ENCODE measurements at places on chromosomes 6 and 20. TPM values are rescaled to one million over a fixed set of nuclear protein-coding genes. Genes with fewer than 3 reads are reported as not detected.

SLC44A4 gene
- not detected for total RNA-seq

ZNF335 gene
- 119 TPM for total RNA-seq

SLC52A3 gene
- not detected for total RNA-seq

PHACTR1 gene
- 5.2 TPM for total RNA-seq

DNA sequence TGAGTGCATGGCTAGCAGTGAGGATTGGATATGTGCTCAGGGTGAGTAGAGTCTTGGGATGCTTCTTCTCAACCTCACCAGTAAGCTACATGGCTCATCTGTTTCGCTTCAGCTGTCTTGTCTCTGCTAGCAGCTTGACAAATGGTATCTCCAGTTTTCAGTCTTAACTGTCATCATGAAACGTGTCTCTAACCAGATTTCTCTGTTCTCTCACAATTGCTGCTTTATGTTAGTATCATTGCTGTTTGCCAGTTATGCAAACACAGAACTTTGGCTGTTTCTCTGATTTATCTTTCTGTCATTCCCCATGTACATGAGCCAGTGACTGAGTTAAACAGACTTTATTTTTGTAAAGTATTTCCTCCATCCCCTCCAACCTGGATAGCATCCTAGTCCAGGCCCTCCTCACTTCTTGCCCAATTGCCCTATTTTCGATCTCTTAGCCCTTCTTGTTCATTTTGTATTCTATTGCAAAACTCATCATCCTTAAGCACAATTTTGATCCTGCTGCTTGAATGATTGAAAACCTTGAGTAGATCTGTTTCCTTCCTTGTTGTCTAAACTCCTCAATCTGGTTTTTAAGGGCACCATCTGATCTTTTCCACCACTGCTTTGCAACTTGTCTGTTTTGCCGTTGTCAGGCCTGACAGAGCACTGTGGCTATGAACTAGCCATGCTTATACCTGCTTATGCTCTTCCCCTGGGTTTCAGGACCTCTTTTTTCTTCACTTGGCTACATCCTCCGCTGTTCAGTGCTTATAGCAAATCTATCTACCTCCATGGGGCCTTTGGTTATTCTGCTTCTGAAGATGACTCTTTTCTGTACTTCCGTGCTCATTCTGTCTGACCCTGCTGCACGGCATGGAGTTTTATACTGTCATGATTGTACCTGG is 37.7 kb upstream of the ADIG start:
- no peaks in the 10 kb centered on the region for H3K4me1 ChIP-seq
- H3K4me3 ChIP-seq = no peak overlapping the region
- H3K36me3 ChIP-seq = peaks cover 91% of the 10 kb centered on the region
- no peak overlapping the region for H3K27ac ChIP-seq

DNA sequence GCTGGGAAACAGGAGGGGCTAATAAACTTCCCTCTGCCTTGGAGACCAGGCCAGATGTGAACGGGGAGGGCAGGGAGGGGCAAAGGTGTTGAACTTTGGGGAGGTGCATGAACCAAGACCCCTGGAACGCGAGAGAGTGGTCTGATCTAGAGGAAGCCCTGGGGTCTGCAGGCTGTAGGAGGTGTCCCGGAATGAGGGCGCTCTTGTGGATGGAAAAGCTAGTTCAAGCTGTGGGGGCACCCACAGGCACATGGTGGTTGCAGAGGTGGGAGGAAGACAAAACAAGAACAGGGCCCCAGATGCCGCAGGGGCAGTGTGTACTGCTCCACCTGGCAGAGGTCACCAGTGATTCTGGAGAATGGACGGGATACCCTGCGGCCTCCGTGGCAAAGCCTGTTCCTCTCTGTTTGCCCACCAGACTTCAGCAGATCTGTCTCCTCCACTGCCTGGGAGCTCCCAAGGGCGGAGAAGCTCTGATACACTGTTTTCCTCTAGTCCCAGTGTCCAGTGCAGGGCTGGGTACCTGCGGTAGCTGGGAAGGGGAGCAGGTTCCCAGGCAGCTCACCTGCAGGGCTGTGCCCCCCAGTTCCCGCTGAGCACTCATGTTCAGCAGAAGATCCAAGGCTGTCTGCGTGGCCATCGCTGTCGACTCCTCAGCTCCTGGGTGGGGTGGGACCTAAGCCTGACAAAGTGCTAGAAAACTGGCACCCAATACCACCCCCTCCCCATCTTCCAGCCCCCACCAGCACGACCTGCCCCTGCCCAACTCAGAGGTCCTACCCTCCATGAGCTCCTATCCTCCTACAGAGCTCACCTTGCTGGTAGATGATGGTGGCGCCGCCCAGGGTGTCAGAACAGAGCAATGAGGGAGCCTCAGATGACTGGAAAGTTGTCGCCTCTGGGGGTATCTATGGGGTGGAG is 14.7 kb downstream of the ZNF335 start:
- DNase-seq = peak; percentile 6
- no peak overlapping the region for H3K27ac ChIP-seq
- no peaks in the 10 kb centered on the region for H3K27me3 ChIP-seq
- H3K36me3 ChIP-seq = peaks cover 70% of the 10 kb centered on the region
- no peaks in the 10 kb centered on the region for H3K4me1 ChIP-seq

GRCh38 chr6:32785781-32786533 is 22.6 kb upstream of the HLA-DQB2 start:
- no peak overlapping the region for H3K4me3 ChIP-seq
- no peaks in the 10 kb centered on the region for H3K36me3 ChIP-seq
- H3K27ac ChIP-seq = no peak overlapping the region
- H3K27me3 ChIP-seq = peaks cover 8% of the 10 kb centered on the region

DNA sequence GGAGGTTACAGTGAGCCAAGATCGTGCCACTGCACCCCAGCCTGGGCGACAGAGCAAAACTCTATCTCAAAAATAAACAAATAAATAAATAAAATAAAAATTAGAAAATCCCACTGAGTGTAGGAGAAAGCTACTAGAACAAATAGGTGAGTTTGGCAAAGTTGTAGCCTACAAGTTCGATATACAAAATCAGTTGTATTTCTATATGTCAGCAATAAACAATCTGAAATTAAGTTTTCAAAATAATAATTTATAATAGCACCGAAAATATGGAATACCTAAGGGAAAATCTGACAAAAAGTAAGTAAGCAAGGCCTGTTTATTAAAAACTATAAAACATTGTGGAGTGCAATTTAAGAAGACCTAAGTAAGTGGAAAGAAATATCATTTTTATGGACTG is 5.1 kb upstream of the DEFB118 start:
- no peaks in the 10 kb centered on the region for H3K27me3 ChIP-seq
- H3K4me3 ChIP-seq = no peak overlapping the region
- no peak for DNase-seq

DNA sequence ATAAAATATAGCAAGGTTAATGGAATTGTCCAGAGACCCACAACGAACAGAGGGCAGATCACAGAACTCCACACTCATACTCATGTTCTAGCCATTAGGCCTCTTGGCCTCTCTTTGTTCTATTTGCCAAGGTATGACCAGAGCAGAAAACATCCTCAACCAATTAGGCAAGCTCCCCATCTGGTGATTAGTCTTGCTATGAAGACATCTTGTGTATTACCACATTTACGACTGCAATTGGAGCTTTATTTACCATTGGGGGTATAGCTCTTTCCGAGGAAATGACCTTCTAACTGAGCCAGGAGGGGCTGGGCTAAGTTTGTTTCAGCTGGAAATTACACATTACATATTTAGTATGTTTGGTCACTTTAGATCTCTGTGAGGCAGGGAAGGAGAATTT is 593.9 kb downstream of the CD109 start:
- no peaks in the 10 kb centered on the region for H3K4me1 ChIP-seq
- H3K27me3 ChIP-seq = no peaks in the 10 kb centered on the region
- H3K36me3 ChIP-seq = no peaks in the 10 kb centered on the region
- H3K27ac ChIP-seq = no peak overlapping the region
- H3K4me3 ChIP-seq = no peak overlapping the region

GRCh38 chr6:13407709-13408695 is 79.4 kb downstream of the GFOD1 start:
- H3K27ac ChIP-seq = no peak overlapping the region
- no peaks in the 10 kb centered on the region for H3K27me3 ChIP-seq
- H3K36me3 ChIP-seq = no peaks in the 10 kb centered on the region
- peaks cover 41% of the 10 kb centered on the region for H3K4me1 ChIP-seq

- no peak overlapping the region for H3K4me3 ChIP-seq
- no peaks in the 10 kb centered on the region for H3K36me3 ChIP-seq
- no peak overlapping the region for H3K27ac ChIP-seq
- DNase-seq = no peak
Observed at GRCh38 chr6:136076496-136076895, 173.6 kb downstream of the MTFR2 start.

DNA sequence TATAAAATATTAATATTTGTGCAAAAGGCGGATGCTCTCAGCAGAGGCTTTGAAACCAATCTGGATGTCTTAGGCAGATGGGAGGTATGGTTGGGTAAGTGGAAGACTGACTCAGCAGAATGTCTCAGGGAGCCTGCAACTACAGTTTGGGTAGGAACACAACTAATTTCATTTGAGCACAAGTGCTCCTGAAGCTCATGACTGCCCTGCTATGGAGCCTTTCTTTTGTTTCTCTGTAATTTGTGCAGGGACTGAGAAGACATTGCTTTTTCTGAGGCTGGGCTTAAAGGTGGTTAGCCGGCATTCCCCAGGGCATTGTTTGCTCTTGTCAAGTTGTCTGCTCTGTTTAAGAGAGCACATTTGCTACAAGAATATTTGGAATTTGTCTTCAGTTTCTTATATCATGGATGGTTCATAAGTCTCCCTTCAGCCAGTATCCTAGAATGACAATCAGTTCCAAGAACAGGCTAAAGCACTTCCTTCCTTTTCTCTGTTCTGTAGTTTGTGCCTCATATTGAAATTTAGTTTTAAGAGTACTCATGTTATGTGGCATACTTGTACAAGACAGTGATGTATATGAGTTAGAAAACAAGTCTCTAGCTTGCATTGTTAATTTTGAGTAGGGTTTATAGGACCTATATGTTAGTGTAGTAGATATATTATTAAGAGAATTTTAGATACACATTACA is 208.3 kb downstream of the ZFAND3 start:
- H3K36me3 ChIP-seq = no peaks in the 10 kb centered on the region
- no peaks in the 10 kb centered on the region for H3K27me3 ChIP-seq
- no peak overlapping the region for H3K4me3 ChIP-seq
- H3K27ac ChIP-seq = no peak overlapping the region
- no peaks in the 10 kb centered on the region for H3K4me1 ChIP-seq

DNA sequence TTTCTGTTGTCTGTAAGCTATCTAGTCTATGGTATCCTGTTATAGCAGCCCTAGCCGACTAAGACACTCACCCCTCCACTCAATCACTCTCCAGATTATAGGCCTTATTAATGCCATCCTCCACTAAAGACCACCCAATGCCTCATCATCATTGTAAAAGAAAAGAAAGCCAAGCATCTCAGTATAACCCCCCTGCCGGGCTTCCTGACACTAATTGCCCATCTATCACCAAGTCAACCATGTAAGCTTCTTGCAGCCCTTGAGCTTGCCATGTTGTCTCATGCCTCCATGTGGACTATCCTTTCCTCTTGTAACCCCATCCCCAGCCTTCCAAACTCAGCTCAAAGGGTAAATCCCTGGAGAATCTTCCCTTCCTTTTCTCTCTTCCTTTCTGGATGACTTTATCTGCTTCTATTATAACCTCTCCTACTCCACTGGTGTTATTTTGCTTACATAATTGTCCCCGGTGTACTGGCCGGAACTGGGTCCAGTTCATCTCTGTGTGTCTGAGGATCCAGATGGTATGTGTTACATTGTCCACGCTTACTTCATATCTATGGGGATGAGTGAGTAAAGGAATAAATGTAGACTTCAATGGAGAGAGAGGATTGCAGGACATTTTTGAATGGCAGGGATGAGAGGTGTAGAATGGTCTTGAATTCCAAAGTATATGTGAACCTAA is 202.9 kb upstream of the SOX4 start:
- no peak overlapping the region for H3K27ac ChIP-seq
- H3K4me3 ChIP-seq = no peak overlapping the region
- no peak for DNase-seq
- H3K4me1 ChIP-seq = no peaks in the 10 kb centered on the region
- H3K27me3 ChIP-seq = no peaks in the 10 kb centered on the region
- no peaks in the 10 kb centered on the region for H3K36me3 ChIP-seq

DNA sequence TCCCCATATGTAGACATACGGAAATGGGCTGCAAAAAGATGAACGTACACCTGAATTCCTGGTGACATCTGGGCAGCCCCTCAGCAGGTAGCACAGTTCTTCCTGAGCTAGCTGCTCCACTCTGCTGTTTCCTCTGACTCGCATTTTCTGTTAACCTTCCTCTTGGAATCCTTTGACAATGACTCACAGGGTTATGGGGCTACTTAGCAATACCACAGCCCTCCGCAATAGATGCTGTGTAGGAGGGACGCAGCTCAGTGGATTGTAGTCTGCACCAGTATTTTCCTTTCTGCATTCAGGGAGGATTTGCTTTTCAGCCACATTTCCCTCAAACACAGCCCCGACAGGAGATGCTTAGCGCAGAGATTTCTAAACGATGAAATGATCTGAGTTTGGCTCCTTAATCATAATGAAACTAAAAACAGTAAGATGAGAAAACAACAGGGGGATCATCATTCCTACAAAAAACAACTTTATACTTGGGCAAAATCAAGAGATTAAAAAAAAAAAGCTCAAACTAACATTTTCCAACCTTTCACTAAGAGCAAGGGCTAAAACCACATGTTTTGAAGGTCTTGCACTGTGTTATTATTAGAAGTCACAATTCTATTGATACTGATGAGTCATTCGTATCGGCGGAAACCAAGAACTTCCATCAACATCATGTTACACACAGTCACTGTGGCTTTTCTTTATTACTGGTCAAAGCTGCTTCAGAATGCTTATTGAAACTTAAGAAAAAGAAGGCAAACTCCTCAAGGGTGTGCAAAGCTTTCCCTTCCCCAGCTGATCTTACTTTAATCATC is 12.2 kb downstream of the BACH2 start:
- H3K4me1 ChIP-seq = peaks cover 24% of the 10 kb centered on the region
- peak overlapping the region; percentile 28 for H3K4me3 ChIP-seq
- peak overlapping the region; percentile 66 for H3K27ac ChIP-seq
- peak; percentile 65 for DNase-seq

- H3K27ac ChIP-seq = no peak overlapping the region
- no peaks in the 10 kb centered on the region for H3K4me1 ChIP-seq
- H3K36me3 ChIP-seq = no peaks in the 10 kb centered on the region
- H3K4me3 ChIP-seq = no peak overlapping the region
- no peaks in the 10 kb centered on the region for H3K27me3 ChIP-seq
Observed at GRCh38 chr20:13336308-13337089, 115.4 kb downstream of the ISM1 start.

DNA sequence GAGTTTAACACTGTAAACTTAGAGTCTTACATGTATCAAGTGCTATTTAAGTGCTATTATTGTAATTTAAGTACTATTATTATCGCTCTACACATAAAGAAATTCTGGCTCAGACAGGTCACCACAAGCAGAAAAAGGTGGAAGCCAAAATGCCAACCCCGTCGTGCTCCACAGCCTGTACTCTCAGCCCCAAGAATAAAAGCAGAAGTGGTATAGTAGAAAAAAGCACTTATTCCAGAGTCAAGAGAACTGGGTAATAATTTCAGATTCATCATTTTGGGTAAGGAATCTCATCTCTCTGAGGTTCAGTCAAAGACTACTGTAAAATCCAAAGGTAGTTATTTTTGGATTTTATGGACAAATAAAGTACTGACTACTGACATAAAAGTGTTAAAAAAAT is 943 bp downstream of the ZUP1 start:
- no peak for DNase-seq
- H3K4me1 ChIP-seq = peaks cover 11% of the 10 kb centered on the region
- H3K36me3 ChIP-seq = peaks cover 2% of the 10 kb centered on the region
- H3K4me3 ChIP-seq = peak overlapping the region; percentile 73
- no peaks in the 10 kb centered on the region for H3K27me3 ChIP-seq
- H3K27ac ChIP-seq = no peak overlapping the region

- no peaks in the 10 kb centered on the region for H3K36me3 ChIP-seq
- no peak overlapping the region for H3K4me3 ChIP-seq
- peaks cover 9% of the 10 kb centered on the region for H3K4me1 ChIP-seq
- no peaks in the 10 kb centered on the region for H3K27me3 ChIP-seq
- no peak for DNase-seq
- H3K27ac ChIP-seq = no peak overlapping the region
Observed at GRCh38 chr6:136795996-136796395, 3.7 kb upstream of the MAP3K5 start.
